ENCODE measurements at places on chromosomes 2 and 18.

DNA sequence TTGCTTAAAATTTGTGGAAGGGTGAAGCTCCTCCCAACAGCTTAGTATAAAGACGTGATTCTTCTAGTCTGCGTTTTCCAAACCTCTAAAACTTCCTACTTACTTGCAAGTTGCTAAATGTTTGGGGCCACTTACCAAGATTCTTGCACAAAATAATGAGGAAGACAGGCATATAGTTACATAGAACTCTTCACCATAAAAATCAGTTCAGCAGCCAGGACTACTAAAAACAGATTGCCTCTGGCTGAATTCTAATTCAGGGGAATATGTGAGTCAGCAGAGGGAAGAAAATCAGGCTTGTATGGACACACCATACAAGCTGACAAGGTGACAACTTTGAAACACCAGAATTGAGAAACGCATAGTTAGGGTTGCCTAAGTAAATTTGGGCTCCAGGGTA, 2.8 kb upstream of the PEX13 start:
- DNase-seq = no peak

DNA sequence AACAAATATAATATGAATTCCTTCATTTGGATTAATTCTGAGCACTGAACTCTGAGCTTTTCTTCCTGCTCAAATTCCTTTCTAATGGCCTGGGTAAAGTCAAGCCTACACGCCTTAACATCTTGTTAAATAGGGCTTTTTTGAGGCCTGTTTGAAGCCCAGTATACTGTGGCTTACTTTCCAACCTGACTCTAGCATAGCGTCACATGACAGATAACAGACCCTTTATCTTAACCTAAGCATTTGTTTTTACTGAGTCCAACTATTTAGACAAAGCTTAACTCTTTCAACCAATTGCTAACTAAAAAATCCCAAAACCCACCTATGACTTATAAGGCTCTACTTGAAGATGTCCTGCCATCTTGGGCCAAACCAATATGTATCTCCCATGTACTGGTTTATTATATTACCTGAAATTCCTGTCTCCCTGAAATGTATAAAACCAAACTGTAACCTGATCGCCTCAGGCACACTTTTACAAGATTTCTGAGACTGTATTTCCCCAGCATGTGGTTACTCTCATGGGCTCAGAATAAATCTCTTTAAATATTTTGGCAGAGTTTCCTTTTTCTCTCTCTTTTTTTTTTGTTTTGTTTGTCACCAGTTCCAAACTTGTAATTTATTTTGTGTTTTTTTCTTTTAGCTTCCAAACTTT, 271.1 kb upstream of the VWC2L start:
- no peak for DNase-seq

DNA sequence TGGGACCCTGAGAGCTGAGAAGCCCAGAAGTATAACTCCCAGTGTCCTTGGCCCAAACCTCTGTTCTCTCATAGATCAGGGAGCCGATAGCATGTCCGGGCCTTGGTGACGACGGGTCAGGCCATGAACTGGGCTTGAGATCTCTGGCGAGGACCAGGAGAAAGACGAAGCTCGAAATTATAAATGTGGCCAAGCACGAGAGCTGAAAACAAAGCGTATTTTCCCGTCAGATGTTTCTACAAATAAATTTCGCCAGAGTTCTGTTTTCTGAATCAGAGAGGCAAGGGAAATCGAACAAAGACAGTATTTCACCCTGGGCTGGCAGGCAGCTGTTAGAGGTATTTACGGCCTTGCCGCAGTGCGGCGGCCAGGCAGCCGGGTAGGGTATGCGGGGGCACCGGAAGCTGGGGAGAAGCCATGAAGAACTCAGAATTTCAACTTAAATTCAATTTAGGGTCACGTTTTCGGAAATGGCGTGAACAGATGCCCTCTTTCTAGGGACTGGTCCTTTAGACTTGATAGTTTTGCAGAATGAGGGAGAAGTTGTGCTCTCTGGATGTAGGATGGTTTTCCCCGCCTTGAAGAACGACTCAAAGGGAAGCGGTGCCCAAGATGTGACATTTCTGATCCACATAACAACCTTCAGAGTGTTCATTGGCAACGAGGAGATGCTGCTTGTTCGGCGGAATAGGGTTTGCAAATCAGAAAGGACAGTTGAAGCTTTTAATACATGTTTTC, 9.6 kb downstream of the HOXD8 start:
- peak; percentile 68 for DNase-seq

- DNase-seq = no peak
Observed at GRCh38 chr2:146602856-146603255, 1242.0 kb upstream of the ACVR2A start.

DNA sequence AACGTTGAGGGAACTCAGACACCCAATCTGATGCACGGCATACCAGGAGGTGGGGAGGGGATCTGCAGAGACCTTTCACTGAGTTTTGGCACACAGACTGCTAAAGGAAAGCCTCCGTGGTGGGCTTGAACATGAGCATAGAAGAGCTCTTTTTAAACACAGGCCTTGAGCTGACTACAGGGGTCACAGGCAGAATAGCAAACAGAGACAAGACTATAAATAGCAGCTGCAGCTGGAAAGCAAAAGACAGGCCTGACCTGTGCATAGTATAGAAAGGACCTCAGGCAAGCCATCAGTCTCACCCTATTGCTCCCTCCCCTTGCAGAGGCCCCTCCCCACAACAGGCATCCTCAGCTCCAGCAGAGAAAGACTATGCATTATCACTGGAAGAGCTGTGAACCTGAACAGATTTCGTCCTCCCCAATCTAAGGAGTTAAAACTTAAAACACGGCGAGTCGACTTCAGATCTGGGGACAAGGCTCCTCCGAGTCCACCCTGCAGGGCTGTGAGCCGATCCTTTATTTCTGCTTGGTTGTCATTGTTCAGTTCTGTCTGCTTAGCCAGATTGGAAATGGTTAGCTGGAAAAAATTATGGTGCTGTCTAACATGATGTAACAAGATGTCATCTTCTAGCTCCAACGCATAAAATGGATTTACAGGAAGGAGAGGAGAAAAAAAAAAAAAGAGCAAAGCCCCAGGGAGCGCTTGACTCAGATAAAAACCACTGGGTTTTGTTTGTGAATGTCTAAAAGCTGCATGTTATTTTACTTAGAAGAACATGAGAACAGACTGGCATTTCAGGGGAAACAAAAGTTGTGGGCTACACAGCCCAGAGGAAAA, 25.2 kb upstream of the LCLAT1 start:
- no peak for DNase-seq

All from right forelimb (tissue), 1 donor.